Suppressor macrophage (primary cell): ENCODE measurements at places on chromosomes 13 and 19.

DNA sequence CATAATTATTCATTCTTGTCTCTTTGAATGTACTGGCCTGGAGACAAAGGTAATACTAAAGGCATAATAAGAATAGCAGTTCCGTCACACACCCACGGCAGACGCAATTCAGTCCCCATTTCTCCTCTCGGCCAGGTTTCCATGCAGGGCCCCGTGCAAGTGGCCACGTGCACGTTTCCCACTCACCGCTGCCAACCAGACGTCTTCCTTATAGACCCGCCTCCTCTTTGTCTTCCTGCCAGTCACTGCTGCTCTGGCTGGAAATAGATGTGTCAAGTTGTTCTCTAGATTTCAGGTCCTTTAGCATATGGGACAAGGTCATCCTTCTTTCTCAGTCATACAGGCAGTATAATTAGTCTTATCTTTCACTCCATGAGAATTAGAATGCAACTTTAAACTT is 204.3 kb downstream of the SUCLA2 start:
- no peak for DNase-seq

GRCh38 chr13:87671031-87671752 is at the start of gene SLITRK5:
TSS of gene SLITRK5 (plus strand) at chr13:87671371. CDS start at chr13:87675389, 4,018 bp downstream.
- peak; percentile 84 for DNase-seq

DNA sequence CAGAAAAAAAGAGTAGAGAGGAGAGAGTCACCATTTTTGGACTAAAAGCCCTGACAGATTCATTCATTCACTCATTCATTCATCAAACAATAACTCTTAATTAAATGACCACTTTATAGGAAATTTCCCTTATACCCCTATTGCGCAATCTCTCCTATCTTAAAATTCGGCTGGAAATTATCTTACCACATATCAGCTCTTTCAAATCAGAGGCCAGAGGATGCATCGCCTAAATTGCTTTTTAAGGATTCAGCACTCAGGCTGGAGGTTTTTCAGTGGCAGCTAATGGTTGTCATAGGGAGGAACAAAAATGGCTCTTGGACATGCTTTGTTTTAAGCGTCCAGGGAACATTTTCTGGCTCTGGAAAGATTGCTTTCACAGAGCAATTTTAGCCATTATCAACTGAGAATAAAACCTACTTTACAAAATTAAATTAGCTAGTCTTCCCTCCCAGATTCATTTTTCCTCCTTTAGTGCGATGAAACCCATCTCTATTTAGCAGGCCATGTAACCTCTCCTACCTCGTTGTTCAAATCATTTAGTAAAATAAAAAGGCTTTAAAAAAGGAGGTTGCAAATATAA is 115.2 kb downstream of the OLFM4 start:
- no peak for DNase-seq

GRCh38 chr13:84903391-84903790 is 895.8 kb downstream of the SLITRK6 start:
- DNase-seq, result no peak
